ENCODE measurements at places on chromosomes 12 and 14.
A peak's percentile ranks its signal among the peaks of the same experiment; 100 is the strongest.

DNA sequence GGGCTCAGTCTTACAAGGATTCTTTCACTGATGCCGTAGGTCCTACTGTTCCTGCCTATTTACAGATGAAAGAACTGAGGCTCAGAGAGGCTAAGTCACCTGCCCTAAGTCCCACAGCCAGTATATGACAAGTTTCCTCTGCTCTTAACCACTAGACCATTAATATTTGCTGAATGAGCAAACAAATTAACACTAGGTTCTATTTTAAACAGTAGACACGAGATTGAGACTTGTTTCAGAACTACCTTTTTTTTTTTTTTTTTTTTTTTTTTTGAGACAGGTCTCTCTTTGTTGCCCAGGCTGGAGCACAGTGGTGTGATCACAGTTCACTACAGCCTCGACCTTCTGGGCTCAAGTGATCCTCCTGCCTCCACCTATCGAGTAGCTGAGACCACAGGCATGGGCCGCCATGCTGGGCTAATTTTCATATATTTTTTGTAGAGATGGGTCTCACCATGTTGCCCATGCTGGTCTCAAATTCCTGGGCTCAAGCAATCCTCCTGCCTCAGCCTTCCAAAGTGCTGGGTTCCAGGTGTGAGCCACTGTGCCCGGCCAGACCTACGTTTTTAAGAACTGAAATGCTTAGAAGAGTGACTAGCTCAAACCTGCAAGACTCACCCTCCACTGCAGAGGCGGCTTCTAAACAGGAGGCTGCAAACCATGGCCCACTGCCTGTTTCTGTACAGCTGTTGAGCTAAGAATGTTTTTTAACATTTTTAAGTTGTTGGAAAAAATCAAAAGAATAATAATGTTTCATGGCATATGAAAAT, 12.9 kb downstream of the SYNE3 start:
- no peak for DNase-seq

- no peak for DNase-seq
Observed at GRCh38 chr14:102539544-102540314, 30.2 kb upstream of the ANKRD9 start.

GRCh38 chr14:92844204-92844603, 50.1 kb downstream of the GOLGA5 start:
- DNase-seq = no peak

DNA sequence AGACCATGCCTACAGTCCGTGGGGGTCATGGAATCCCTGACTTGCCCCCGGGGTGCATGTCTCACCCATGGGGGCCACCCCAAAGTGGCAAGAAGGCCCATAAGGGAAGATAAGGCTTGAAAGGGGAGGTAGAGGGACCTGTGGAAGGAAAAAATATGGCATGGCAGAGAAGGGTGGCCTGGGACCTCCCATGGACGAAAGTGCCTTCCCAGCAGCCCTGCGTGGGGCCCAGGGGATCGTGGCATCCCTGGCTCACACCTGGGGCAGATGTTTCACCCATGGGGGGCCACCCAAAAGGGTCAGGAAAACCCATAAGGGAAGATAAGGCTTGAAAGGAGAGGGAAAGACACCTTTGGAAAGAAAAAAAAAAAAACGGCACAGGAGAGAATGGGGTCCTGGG, 264.6 kb downstream of the ALG10 start:
- DNase-seq = no peak

DNA sequence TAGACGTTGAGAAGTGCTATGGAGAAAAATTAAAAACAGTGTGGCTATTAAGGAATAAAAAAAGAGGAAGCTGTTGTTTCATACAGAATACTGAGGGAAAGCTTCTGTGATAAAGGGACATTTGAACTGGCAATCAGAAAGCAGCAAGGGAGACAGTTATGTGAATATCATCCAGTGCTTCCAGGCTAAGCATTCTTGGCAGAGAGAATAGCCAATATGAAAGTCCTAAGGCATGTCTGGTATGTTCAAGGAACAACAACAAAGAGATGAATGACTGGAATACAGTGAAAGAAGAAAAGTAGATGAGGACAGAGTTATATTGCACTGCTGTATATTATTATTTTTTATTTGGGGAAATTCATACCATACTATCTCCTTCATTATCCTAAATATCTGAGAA, 23.9 kb downstream of the SCAF11 start:
- DNase-seq = peak; percentile 13

GRCh38 chr12:115203701-115204100, 519.7 kb upstream of the TBX3 start:
- no peak for DNase-seq

DNA sequence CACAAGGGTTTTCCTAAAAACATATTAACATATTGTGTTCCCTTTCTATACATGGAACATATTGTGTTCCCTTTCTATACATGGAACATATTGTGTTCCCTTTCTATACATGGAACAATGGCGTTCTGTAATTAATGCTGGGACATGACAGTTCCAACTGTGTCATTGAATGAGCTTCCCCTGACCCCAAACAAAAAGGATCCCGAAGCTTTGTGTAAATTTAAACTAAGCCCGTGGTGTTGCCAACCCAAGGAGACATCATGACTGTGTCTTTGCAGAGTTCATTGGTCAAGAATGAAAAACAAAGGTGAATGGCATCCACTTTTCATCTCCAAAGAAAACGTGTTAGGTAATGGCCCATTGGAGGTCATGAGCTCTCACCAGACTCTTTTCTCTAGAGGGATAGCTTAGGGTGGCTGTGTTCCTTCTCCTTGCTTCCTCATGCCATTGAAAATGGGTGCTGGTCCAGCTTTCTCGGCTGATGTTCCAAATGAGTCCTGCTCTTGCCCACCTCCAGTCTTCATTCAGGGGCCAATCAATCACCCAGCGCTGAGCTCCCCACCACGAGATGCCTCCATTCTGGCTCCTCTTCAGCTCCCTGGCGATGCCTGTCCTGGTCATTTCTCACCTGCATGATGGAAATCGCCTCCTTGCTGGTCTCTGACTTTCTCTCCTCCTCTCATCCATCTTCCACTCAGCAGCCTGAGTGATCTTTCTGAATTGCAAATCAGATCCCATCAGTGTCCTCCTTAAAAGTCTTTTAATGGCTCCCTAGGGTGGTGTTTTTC, 156.1 kb downstream of the VRK1 start:
- no peak for DNase-seq

Measured in forelimb muscle (tissue), 1 donor.